SW 1271 (cell line): ENCODE measurements at places on chromosomes 4 and X.
A peak's percentile ranks its signal among the peaks of the same experiment; 100 is the strongest.

DNA sequence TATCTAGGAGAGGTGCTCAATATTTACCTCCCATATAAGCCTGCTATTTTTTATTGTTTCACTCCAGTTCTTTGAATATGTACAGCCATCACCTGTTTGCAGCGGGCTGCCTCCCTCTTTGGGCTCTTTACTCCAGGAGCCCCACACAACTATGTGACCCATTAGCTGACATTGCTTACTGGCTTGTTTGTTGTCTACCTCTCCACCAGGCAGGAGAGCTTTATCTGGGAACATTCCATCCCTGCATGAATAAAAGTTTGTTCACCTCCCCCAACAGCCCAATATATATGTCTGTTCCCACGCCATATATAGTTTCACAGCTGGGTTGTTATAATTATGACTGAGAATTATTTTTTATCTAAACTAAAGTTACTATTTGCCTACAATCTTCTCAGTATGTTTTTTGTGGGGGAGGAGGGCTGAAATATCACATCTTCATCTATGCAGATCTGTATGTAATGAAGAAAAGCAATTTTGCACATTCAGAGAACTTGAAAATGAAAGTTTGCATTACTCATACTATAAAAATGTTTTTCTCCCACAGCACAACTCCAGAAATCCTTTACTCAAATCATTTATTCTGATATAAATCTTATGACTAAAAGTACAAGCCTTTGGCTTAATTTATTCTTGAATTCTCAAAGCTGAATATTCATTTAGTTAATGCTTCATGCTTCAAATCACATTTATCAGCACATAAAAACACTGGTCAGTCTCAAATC, 61.2 kb upstream of the DAPP1 start:
- DNase-seq = no peak

GRCh38 chr4:87038837-87039615, 104.2 kb downstream of the AFF1 start:
- peak; percentile 53 for DNase-seq

- DNase-seq = no peak
Observed at GRCh38 chrX:131139072-131139471, 80.9 kb downstream of the ARHGAP36 start.

- DNase-seq = no peak
Observed at GRCh38 chr4:82704156-82704555, 94.4 kb downstream of the SCD5 start.

DNA sequence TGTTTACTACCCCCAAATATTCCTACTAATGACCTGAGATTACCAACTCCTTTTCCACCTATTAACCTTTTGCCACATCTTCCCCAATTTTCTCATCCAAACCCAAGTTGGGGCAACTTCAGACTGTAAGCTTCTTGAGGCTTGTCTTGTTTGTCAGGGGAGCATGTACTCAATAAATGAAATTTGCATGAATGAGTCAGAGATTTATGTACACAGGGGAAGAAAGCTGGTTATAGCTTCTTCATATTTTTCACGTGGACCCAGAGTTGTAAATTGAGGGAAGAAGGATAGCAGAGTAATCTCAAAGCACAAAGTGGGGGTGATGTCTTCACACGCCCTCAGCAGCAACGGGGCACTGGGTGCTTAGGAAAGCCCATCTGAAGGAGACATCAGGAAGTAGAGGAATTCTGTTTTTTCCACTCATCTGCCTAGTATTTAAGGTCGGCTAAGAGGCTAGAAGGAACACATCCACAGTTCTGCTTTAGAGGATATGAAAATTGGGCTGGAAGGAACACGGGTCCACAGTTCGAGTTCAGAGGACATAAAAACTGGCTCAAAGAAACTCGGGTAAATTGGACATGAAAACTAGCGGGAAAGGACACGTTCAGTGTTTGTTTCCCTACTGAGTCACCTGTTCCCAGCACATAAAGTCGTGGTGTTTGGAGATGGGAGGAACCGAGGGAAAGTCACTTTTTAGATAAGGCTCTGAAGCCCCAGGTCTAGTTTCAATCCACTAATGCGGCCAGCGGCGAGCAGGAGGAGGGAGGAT, 696 bp upstream of the CA5B start:
- no peak for DNase-seq

- no peak for DNase-seq
Observed at GRCh38 chr4:186829740-186830449, 106.2 kb upstream of the FAT1 start.

DNA sequence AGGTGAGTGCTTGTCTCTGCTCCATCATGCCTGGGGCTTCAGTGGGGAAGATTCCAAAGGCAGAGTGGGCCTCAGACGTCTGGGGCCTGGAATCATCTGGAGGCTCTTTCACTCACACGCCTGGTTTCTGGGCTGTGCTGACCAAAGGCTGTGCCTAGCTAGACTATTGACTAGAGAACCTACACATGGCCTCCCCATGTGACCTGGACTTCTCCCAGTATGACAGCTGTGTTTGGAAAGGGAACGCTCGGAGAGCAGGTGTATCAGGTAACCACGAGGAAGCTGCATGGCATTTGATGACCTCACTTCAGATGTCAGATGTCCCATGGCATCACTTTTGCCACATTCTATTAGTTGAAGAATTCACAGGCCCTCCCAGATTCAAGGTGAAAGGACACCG, 51.0 kb downstream of the ADGRL3 start:
- no peak for DNase-seq

GRCh38 chr4:135552131-135552530, 1350.5 kb upstream of the PABPC4L start:
- DNase-seq = no peak
